GM18507 (cell line): ENCODE measurements at places on chromosomes 2 and 18.

DNA sequence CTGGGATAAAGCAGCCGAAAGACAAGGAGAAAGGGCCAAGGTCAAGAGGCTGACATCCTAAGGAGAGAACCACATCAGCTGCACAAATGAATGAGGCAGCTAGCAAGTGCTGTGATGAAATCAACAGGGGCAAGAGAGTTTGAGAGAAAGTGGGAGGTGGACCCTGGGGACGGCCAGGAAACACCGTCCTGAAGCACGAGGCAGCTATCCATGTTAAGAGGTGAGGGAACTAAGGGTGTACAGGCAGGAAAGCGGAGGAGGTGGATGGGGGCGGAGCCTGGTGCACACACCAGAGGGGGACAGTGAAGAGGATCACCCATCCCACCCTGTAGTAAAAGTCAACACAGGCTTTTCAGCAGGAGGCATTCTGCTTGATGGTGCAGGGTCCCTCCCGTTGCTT lies 52.4 kb downstream of the HDLBP start:
- DNase-seq: no peak

DNA sequence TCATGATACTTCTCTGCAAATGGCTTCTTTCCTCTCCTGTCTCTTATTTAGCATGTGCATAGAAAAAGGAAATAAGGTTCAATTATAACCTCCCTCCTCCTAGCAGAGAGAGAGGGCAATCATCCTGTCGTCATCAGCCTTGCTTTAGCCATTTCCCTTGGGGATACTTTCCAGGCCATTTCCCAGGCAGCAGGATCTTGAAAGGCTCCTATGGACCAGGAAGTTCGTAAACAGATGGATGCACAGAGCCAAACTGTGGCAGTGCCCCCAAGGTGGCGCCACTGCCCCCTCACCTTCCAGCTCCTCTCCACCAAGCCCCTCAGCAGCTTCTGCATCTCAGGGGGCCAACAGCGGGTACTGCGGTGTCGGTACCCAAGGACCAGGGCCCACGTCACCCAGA lies 157.4 kb downstream of the DTNA start:
- no peak for DNase-seq

DNA sequence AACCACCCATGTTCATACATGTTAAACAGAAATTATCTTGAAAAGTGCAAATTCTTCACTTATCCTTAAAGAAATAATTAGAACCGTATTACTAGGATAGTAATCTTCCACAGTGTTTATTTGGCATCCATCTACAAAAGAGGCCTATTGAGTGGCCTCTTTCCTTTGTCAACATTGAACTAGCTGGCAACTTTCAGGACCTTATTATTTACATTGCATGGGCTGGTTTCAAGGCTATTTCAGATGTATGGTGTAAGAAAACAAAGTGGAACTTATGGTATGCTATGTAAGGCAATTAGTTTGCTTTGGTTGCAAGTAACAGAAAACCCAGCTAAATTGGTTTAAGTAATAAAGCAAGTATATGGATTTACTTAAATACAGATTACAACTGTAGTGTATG lies 324.6 kb downstream of the RBM43 start:
- DNase-seq: no peak

DNA sequence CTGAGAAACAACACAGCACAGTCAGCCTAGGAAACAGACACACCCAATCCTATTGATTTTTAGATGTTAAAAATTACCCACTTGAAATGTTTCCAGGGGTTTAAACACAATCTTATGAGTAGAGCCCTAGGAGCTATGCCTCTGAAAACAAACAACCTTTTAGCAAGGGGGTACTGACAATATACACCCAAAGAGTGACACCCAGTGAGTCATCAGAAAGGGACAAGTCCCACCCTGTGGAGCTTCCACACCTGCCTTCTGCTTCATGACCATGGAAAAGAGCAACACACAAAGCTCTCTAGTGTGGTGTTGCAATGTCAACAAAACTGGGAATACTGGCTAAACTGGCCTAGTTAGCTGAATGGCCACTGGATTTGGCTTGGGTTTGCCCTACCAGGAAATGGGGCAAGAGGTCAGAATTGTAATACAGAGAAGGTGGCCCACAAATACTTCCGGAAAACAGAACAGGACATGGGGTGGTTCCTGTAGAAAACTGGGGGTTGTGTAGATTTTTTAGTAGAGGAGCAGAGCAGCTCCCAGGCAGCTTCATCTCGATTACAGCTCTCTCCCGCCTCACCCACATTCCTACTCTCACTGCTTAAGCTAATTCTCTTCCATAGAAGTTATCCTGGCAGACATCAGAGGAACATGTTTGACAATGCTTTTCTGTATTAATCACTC lies 98.2 kb downstream of the GAREM1 start:
- no peak for DNase-seq

DNA sequence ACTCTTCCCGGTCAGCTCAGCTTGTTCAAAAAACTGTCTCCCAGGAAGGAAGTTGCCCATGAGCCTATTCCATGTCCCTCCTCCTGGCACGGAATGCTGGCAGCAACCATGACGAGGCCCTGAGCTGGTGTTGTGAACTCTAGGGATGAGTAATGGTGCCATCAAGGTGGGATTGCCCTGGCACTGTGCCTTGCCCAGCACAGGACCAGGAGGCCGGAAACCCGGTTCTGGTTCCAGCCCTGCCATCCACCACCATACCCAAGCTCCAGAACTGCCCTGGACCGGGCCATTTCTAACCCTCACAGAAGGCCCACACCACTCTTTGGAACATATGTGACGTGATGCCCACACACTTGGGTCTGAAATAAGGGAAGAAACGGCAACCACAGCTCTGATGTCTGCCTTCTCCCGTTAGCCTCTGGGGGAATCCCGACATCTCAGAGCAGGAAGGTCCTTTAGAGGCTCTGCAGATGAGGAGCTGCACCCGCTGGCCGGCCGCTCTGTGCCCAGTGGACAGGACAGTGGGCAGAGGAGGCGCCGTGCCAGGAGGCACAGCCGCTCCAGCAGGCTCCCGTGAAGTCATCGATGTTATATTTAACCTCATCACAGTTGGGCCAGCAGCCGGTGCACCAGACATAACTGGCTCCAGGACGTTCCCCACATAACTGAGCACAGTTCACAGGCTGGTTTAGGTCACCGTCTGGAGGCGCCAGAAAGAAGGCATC lies 462.1 kb upstream of the ID2 start:
- DNase-seq: no peak

DNA sequence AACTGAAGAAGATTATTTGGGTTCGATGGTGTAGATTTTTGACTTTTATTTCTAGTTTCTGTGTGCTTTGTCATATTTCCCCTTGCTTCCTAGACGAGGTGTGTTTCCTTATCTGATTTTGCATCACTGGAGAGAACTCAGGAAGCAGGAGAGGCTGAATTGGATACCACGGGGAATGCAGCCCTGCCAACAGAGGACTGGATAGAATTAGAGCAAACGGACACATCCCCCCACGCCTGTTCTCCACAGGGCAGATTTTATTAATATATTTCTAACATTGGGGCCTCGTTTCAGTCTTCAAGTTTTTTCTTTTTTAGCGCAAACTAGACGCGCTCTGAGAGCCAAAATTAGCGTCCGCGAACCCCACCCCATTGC lies 678 bp upstream of the VAPA start:
- no peak for DNase-seq

DNA sequence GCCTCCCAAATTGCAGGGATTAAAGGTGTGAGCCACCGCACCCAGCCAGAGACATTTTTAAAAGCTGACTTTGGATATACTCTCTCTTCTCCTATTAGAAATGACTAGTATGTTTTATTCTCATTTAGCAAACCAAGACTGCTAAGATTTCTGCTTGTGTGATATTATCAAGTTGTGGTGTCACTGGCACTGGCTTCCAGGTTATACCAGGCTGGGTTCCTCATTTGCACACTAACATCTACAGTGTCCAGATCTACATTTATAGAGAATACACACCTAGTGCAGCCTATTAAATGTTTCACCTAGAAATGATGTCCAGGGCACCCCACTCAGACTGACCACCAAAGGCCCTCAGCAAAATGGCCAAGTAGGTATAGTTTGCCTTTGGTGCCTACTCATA lies 265.3 kb upstream of the STON1 start:
- no peak for DNase-seq

DNA sequence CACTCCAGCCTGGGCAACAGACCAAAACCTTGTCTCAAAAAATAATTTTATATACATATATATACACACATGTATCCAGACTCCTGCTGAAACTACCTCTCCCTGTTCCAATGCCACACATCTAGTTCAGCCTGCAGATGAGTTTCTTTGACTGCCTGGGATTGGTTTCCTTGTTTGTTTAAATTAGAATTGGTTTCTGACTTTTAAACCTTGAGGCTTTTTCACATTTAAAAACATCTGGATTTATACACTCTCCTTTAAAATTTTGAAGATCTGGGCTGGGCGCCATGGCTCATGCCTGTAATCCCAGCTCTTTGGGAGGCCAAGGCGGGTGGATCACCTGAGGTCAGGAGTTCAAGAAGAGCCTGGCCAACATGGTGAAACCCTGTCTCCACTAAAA lies 21.8 kb upstream of the CXCR1 start:
- DNase-seq: no peak

DNA sequence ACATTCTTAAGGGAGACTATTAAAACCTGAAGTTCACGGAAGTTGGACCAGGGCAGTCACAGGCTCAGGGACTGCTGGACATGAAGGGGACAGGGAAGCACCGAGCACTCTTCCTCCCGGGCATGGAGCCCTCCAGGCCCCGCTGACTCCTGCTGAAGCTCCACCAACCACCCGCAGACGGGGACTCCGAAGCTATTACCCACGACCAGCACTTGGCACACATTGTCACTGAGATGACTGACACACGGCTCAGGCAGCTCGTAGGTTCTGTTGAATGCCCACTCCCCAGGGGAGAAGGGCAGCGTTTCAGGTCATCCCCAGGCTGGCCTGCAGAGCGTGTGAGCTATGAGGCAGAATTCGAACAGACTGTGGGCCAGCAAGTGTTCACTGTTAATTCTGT lies 234.8 kb downstream of the NDUFA10 start:
- no peak for DNase-seq

- DNase-seq: no peak
Measured at GRCh38 chr18:8828300-8828699, 122.9 kb downstream of the MTCL1 start.

- DNase-seq: no peak
Measured at GRCh38 chr2:8448824-8449556, 232.9 kb upstream of the ID2 start.

- no peak for DNase-seq
Measured at GRCh38 chr18:10111191-10111590, 197.4 kb downstream of the VAPA start.

DNA sequence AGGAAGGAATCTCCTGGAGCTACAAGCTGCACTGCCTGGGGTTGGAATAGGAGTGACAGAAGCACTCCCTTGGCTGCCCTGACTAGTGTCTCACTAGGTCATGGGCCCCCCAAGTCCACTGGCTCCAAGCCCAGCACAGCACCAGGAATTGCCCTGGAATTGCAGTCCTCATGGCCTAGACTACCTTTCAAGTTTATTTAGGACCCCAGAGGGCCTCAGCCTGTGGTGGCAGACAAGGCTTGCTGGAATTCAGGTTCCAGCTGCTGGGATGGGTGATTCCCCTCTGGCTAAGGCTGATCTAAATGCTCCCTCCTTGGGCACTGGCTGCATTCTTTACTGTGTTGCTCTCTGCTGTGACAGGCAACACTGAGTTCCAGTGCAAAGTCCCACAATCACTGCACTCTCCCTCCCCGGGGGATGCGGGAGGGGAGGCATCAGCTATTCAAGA lies 14.0 kb downstream of the STRADB start:
- DNase-seq: no peak

GRCh38 chr2:169362894-169363559 lies 693 bp upstream of the LRP2 start:
- DNase-seq: no peak

DNA sequence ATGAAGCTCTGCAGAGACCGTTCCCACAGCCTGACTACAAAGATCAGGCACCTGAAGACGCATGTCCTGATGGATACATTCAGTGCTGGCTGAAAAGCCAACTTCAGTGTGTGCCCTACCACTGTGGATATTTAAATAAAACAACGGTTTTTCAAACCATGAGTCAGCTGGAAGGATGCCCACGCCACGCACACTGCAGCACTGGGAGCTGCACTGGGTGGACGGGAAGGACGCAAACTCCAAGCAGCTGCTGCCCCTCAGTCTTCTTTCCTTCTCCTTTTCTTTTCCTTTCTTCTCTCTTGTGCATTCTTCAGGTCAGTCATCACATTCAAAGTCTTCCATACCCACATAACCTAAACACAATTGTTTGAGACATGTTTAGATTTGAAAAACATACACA lies 7.9 kb downstream of the TMEM18 start:
- DNase-seq: no peak

GRCh38 chr2:218218268-218219185 lies 1.5 kb downstream of the ARPC2 start:
- no peak for DNase-seq

- no peak for DNase-seq
Measured at GRCh38 chr18:48541026-48541746, 2.4 kb downstream of the CTIF start.

DNA sequence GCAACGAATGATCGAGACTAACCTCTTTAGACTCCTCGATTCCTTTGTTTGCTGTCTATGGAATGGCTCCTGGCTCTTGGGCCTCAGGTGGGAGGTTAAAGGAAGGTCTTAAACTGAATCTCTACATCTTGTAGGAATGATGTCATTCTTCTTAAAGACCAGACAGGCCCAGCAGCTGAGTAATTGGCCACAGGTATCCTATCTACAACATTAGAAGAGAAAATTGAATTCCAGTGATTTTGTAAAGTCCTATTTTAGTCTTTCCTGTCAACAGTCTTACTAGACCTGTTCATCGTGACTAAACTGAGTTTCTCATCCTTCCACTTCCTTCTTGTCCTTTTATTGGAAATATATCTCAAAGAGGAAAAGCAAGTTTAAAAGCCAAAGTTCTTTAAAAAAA lies 274.8 kb downstream of the ALPK2 start:
- DNase-seq: no peak

- no peak for DNase-seq
Measured at GRCh38 chr18:63158676-63159291, 160.8 kb downstream of the BCL2 start.

- no peak for DNase-seq
Measured at GRCh38 chr2:206855585-206856433, 83.5 kb upstream of the CPO start.

- no peak for DNase-seq
Measured at GRCh38 chr2:201568217-201568820, 75.0 kb downstream of the TMEM237 start.

DNA sequence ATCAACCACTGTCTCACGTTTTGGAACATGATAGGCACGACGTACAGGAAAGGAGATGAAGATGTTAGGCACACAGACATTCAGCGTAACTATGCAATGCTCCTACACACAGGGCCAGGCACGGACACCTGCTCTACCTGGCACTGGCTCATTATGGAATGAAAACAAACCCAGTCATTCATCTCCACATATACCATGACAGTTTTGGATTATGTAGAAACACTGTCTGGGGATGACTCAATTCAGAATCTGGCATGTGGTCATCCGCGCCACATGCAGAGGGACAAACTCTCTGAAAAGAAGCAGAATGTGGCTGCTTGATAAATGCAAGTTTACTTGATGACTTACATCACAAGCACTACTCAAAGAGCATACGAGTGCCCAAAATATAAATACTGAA lies 29.5 kb upstream of the NFU1 start:
- no peak for DNase-seq

- DNase-seq: no peak
Measured at GRCh38 chr2:46377101-46377581, 79.9 kb downstream of the EPAS1 start.
